AML-193 (cell line): ENCODE measurements at places on chromosomes 1 and 21.

- no peak for DNase-seq
Measured at GRCh38 chr1:213211201-213211600, 160.2 kb downstream of the RPS6KC1 start.

DNA sequence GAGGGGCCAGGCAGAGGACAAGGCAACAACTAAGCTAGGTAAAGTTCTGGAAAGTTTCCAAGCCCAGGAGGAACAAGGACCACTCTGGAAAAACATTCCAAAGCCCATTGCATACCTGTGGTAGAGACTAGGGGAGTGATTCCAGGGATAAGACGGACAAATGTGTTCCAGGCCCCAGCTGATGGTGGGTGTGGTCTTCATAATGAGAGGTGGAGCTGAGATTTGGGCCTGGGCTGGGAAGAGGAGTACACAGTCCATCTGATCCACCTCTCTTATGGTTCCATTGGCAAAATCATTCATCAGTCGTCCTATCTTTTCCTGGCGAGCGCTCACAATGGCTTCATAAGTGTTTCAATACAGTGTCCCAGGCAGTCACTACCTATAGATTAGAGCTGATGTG, 4.5 kb downstream of the KLHDC7A start:
- no peak for DNase-seq

- no peak for DNase-seq
Measured at GRCh38 chr1:7768583-7768982, 2.5 kb upstream of the VAMP3 start.

DNA sequence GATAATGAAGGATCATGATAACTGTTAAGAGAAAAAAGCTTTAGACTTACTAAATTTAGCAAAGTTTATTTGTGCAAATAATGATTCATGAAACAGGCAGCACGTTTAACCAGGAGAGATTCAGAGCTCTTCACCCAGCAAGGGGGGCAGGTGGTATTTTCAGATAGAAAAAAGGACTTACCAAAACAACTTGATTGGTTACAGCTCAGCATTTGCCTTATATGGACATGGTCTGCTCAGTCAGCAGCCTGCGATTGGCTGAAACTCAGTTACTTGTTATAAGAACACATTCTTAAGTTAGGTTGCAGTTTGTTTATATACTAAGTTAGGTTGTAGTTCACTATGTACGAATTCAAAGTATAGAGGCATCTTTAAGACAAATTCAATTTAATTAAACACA, 165.6 kb downstream of the DUSP10 start:
- DNase-seq = no peak

GRCh38 chr1:66764994-66765578, 12.8 kb downstream of the DYNLT5 start:
- DNase-seq = peak; percentile 45

DNA sequence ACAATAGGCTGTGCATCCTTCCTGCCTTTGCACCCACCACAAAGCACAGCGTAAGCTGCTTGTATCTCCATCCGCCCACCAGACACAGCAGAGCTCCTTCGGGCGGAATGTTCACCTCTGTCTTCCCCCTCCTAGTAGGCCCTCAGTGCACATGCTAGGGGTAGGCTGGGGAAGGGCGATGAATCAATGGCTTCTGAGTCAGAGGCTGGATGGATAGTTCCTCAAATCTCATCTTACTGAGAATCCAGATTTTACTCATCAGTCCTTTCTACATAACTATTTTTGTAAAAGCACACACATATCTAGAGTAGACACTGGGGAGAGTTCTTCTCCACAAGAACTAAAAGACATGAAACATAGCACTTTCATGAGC, 73.8 kb downstream of the BCAR3 start:
- DNase-seq = no peak

- DNase-seq = no peak
Measured at GRCh38 chr1:172344444-172344843, 76.0 kb upstream of the C1orf105 start.

- peak; percentile 29 for DNase-seq
Measured at GRCh38 chr1:43968348-43968948, 1.4 kb upstream of the DPH2 start.

GRCh38 chr1:218969006-218969405, 204.7 kb upstream of the LYPLAL1 start:
- no peak for DNase-seq

GRCh38 chr1:172832006-172832725, 173.3 kb downstream of the FASLG start:
- DNase-seq = no peak

- DNase-seq = no peak
Measured at GRCh38 chr1:205324781-205325180, 3.2 kb upstream of the NUAK2 start.

DNA sequence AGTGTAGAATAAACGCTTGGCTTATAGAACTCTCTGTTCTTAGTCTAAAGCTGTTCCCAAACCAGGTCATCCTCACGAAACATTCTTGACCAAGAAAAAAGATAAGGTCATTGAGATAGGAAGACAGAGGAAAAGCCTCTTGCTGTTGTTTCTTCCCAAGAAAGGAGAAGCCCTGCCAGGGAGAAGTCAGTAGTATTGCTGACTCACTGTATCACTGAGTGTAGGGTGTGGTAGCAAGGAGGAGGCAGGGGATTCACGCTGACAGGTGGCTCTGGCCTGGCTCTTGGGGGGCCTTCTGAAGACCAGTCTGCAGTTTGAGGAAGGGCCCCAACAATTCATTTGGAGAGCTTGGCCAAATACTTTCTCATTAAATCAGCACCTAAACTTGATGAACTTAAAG, 97.8 kb downstream of the CD247 start:
- DNase-seq = no peak

GRCh38 chr21:42586406-42586805, 67.0 kb upstream of the PDE9A start:
- DNase-seq = no peak

GRCh38 chr1:20530901-20531300, 21.5 kb upstream of the FAM43B start:
- DNase-seq = no peak

- no peak for DNase-seq
Measured at GRCh38 chr21:27192281-27192949, 225.5 kb upstream of the ADAMTS5 start.

DNA sequence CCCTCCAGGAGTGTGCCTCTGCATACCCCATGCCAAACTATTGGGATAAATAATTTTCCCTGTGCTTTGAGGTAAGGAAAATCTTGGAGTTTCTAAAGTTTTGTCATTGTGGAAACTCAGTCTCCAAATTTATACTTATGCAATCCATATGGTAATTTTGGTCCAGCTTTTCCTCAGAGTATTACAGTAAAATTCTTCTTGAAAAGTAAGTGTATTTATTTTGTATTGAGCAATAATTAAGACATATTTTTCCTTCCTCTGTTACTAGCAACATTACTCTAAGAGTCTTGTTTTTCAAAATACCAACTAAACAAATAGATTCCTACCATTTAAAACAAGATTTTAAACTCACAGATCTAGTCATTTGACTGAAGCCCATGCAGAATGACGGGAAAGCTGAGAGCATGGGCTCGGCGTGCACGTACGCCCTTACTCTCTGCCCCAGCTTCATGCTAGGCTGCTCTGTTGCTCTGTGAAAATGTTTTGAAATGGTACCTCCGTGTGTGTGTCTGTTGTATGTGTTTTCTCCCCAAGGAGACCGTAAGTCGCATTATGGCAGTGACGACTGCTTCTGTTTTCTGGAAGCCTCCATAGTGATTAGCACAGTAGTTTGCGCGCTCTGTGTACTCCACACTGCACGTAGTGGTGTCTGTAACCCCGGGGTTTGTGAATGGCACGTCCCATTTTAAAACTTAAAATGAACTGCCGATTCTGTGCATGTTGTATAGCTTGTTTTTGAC, 165.3 kb downstream of the SDCCAG8 start:
- no peak for DNase-seq
